Stimulated activated CD4-positive, alpha-beta T cell treated with anti-CD3 and anti-CD28 coated beads, Interleukin-1b, Interleukin-23, amount 100 ng/mL, for 24 hours (primary cell): ENCODE measurements at places on chromosomes 2 and 18.

GRCh38 chr18:12007063-12007462, 25.8 kb downstream of the IMPA2 start:
- DNase-seq: no peak

GRCh38 chr2:109719871-109720270, 74.2 kb upstream of the RGPD5 start:
- DNase-seq: no peak

- DNase-seq: no peak
Observed at GRCh38 chr2:65059071-65059470, 2.9 kb downstream of the CEP68 start.

- DNase-seq: no peak
Observed at GRCh38 chr2:113888641-113889470, 1.0 kb upstream of the ACTR3 start.

DNA sequence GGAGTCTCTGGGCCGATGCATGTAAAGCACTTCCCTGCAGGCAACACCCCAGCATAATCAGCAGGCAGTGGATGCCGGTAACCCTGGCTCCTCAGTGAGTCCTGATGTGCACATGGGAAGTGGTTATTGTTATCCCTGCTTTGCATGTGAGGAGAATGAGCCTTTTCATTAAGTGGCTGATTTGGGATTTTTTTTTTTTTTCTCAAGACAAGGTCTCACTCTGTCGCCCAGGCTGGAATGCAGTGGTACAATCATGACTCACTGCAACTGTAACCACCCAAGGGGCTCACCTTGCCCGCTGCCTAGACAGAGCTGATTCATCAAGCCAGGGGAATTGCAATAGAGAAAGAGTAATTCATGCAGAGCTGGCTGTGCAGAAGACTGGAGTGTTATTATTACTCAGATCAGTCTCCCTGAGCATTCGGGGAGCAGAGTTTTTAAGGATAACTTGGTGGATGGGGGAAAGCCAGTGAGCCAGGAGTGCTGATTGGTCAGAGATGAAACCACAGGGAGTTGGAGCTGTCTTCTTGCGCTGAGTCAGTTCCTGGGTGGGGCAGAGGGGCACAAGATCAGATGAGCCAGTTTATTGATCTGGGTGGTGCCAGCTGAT, 95.4 kb downstream of the SOCS6 start:
- DNase-seq: no peak
